ENCODE measurements at places on chromosomes 6 and 20. TPM values are rescaled to one million over a fixed set of nuclear protein-coding genes. Genes with fewer than 3 reads are reported as not detected.

GRCh38 chr20:48273843-48274242 is 488.6 kb upstream of the SULF2 start:
- H3K4me1 ChIP-seq: no peaks in the 10 kb centered on the region
- no peaks in the 10 kb centered on the region for H3K36me3 ChIP-seq
- H3K27me3 ChIP-seq: peaks cover 5% of the 10 kb centered on the region
- DNase-seq: no peak

DNA sequence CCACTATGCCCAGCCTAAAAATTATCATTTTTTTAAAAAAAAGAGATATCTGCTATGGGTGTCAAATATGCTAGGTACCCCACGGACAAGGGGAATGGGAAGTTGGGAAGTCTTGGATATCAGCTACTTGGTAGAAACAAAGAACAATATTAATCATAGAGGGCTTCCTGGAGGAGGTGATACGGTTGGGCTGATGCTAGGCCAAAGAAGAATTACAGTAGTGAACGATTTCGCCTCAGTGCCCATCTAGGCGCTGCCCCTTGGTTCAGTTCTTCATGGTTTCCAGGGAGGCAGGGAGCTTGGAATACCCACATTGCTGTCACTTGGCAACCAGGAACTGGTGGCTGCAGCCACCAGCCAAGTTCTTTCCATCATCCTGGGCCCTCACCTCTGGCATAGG is 5.5 kb upstream of the PSMF1 start:
- H3K4me3 ChIP-seq: no peak overlapping the region
- H3K36me3 ChIP-seq: no peaks in the 10 kb centered on the region
- DNase-seq: no peak
- H3K27ac ChIP-seq: no peak overlapping the region

The ULBP3 gene
- total RNA-seq: 1.5 TPM

The TCP11 gene
- not detected for total RNA-seq

GRCh38 chr20:39358052-39358451 is 395.9 kb downstream of the DHX35 start:
- no peaks in the 10 kb centered on the region for H3K4me1 ChIP-seq
- no peak for DNase-seq
- no peak overlapping the region for H3K27ac ChIP-seq
- no peaks in the 10 kb centered on the region for H3K36me3 ChIP-seq
- no peaks in the 10 kb centered on the region for H3K27me3 ChIP-seq
- H3K4me3 ChIP-seq: no peak overlapping the region

DNA sequence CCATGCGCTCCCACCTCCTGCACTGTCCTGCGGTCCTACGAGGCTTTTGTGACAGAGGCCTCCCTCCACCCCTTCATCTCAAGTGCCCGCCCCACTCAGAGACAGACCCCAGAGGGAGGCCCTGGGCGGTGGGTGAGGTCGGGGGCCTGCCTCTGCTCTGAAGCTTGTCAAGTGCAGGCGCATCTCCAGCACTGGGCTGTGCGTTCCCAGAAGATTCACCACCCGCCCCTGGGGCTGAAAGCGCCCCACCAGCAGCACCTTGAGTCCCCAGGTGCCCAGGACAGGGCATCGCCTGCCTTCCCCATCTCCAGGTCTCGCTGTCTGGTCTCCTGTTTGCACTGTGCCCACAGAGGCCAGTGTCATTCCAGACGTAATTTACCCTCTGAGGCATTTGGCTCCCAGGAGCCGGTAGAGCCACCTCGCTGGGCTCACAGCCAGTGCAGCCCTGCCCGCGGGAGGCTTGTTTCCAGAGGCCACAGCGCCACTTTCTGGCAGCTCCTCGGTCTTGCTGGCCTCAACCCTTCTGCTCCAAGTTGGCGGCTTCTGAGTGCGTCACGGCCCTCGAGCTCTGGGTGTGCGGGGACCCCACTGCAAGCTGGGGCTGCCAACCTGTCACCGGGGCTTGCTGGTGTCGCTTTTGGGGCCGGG is 191.1 kb downstream of the TAF4 start:
- no peak overlapping the region for H3K4me3 ChIP-seq
- no peak overlapping the region for H3K27ac ChIP-seq
- no peaks in the 10 kb centered on the region for H3K27me3 ChIP-seq
- no peak for DNase-seq
- no peaks in the 10 kb centered on the region for H3K36me3 ChIP-seq

DNA sequence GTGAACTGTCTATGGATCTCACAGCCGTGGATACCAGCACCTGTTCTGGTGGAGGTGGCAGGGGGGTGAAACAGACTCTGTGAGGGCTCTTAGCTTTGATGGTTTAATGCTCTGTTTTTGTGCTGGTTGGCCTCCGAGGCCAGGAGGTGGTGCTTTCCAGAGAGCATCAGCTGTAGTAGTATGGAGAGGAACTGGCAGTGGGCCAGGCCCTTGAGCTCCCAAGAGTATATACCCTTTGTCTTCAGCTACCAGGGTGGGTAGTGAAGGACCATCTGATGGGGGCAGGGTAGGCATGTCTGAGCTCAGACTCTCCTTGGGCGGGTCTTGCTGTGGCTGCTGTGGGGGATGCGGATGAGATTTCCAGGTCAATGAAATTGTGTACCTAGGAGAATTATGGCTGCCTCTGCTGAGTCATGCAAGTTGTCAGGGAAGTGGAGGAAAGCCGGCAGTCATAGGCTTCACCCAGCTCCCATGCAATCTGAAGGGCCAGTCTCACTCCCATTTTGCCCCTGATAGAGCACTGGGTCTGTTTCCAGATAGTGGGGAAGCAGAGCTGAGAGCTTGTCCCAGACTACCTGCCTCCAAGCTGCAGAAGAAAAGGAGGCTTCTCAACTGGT is 102.7 kb upstream of the AHI1 start:
- H3K36me3 ChIP-seq: no peaks in the 10 kb centered on the region
- H3K4me3 ChIP-seq: no peak overlapping the region
- H3K27me3 ChIP-seq: no peaks in the 10 kb centered on the region
- DNase-seq: no peak
- no peak overlapping the region for H3K27ac ChIP-seq

The CNR1 gene
- not detected for total RNA-seq

DNA sequence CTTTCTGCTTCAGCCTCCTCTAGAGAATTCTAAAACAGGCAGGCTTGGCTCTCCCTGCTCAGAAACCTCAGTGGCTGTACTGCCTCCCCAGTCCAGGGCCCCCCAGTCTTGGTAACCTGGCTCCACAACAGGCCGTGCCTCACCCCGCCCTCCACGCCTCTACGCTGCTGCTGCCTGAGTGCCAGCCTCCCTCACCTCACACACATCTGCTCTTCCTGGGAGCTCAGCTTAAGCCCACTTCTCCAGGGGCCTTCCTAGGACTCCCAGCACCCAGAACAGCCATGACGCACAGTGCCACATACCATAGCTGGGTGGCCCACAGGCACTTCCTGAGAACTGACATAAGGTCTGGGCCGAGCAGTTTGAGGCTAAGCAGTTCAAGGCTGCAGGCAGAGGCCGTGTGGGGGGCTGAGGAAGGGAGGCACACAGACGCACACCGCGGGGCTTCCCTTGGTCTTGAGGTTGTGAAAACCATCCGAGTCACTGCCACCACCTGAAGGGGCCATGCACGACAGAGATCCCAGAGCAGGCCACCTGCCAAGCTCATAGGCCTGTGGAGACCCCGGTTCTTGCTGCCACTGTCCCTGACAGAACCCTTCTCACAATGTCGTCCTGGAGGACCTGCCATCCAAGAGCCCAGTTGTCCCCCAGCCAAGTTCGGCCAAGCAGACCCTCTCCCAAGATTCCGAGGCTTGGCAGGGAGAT is 42.6 kb downstream of the DSTN start:
- H3K27ac ChIP-seq: peak overlapping the region; percentile 94
- peaks cover 16% of the 10 kb centered on the region for H3K36me3 ChIP-seq
- peaks cover 74% of the 10 kb centered on the region for H3K4me1 ChIP-seq
- no peaks in the 10 kb centered on the region for H3K27me3 ChIP-seq
- no peak overlapping the region for H3K4me3 ChIP-seq

DNA sequence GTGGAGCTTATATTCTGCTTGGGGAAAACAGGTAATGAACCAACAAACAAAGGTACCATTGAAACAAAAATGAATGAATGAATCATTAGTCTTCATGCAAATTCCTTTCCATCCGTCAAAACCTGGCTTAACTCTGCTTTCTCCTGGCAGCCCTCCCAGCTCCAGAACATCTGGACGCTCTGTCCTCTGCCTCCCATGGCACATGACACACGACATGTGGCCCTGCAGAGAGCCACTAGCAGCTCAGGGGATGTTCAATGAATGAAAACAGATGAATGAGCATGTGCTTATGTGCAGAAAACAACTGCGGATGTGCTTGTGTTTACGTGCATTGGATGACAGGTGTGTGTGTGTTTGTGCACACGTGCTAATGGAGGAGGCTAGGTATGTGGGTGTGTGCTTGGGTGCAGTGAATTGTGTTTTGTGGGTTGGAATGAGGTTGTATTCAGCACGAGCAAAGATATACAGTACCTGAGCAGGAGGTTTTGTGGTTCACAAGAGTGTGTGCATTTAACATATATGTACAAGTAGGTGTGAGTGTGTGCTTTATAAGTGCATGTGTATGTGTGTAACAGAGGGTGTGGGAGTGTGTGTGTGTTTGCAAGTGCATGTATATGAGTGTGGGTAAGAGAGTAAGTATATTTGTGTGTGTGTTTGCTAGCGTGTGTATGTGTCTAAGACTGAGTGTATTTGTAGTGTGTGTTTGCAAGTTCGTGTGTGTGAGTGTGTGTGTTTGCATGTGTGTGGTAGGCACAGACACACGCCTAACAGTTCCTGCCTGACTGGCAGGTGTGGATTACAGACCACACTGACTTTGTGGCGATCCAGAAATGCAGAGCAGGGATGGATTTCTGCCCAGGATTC is 374.1 kb upstream of the SULF2 start:
- no peak for DNase-seq
- no peaks in the 10 kb centered on the region for H3K4me1 ChIP-seq
- no peaks in the 10 kb centered on the region for H3K27me3 ChIP-seq
- no peak overlapping the region for H3K27ac ChIP-seq
- H3K36me3 ChIP-seq: no peaks in the 10 kb centered on the region

GRCh38 chr6:157927011-157927410 is 54.7 kb upstream of the SYNJ2 start:
- peaks cover 3% of the 10 kb centered on the region for H3K36me3 ChIP-seq
- H3K27ac ChIP-seq: no peak overlapping the region
- no peaks in the 10 kb centered on the region for H3K27me3 ChIP-seq
- no peak overlapping the region for H3K4me3 ChIP-seq

- H3K27me3 ChIP-seq: no peaks in the 10 kb centered on the region
- no peak for DNase-seq
- H3K27ac ChIP-seq: no peak overlapping the region
- no peaks in the 10 kb centered on the region for H3K4me1 ChIP-seq
Observed at GRCh38 chr6:14831937-14832336, 413.9 kb upstream of the JARID2 start.

The PPP1R16B gene
- 52.0 TPM for total RNA-seq

DNA sequence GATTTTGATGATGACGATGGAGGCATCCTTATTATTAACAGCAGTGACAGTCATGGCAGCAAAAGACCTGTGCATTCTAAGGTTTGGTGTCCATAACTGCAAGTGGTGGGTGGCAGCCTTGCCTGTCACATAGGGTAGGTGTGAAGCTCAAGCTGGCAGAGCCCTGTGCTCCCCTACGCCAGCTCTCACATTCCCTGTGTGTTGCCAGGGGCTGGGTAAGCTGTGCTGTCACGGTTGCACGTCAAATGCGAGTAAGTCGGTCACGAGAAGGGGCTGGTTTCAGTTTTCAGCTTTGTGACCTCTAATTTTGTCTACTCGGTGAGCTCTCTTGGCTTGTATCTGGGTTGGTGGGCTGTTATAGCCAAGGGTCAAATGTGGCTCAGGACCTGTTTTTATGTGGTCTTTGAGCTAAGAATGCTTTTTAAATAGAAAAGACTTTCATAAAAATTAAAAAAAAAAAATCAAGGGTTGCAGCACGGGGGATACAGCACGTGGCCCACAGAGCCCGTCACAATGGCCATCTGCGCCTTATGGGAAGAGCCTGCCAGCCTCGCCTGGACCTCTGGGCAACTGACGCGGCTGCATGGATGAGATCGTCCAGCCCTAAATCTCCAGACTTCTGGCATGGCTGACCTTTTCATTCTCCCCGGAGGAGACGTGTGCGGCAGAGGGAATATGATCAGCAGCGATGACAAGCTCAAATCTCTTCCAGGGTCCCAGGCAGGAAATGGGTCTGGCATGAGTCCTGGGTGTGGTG is 148.5 kb downstream of the PHACTR3 start:
- peaks cover 10% of the 10 kb centered on the region for H3K4me1 ChIP-seq
- DNase-seq: no peak
- H3K27me3 ChIP-seq: no peaks in the 10 kb centered on the region
- H3K27ac ChIP-seq: no peak overlapping the region
- no peaks in the 10 kb centered on the region for H3K36me3 ChIP-seq

DNA sequence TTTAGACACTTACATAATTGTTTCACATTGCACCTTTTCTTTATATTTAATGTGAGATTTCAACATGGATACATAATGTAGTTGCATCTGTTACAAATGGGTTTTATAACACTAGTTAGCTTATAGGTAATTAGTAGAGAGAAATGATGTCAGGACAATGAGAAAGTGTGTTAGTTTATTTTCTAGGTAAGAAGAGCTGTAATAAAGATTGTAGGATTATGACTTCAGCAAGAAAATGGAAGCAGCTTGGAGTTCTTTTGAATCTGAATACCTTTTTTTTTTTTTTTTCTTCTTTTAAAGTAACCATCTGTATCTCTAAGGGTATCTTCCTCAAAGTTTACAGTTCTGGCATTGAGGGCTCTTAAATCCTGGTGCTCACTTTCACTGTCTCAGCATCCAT is 35.3 kb downstream of the CD2AP start:
- H3K4me3 ChIP-seq: no peak overlapping the region
- H3K4me1 ChIP-seq: no peaks in the 10 kb centered on the region
- no peaks in the 10 kb centered on the region for H3K27me3 ChIP-seq
- H3K36me3 ChIP-seq: no peaks in the 10 kb centered on the region

DNA sequence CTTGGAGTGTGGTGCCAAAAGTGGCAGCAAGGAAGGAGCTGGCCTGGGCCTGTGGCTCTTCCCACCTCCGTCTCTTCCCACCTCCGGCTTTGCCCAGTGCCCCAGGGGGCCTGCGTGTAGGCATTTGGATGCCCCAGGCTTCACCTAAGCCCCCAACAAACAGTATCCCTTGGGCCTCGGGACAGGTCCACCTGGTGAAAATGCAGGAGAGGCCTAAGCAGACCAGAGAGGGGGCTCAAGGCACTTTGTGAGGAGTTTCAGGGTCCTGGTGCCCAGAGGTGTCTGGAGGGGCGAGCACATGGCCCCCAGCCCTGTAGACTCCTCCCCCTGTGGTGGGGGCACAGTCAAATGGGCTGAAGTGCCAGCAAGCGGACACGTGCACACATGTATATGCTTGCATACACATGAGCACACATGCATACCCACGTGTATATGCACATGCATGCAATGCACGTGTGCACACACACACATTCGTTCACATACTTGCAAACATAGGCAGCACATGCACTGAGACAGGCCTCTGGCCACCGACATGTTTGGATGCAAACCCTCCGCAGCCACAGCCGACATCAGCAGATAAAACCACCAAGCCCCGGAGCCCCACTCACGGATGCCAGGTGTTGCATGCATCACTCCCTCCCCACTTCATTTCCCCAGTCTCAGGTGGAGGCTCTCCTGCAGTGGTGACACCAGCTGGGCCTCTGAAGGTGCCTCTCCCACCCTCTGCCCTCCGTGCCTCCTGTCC is 124.5 kb downstream of the TAF4 start:
- no peaks in the 10 kb centered on the region for H3K36me3 ChIP-seq
- no peaks in the 10 kb centered on the region for H3K27me3 ChIP-seq

Data from natural killer cell (primary cell).